ENCODE measurements at places on chromosomes 3 and 15.

- no peak for DNase-seq
Measured at GRCh38 chr15:80007532-80007931, 36.5 kb upstream of the BCL2A1 start.

- no peak for DNase-seq
Measured at GRCh38 chr3:118990823-118991560, 43.7 kb downstream of the IGSF11 start.

DNA sequence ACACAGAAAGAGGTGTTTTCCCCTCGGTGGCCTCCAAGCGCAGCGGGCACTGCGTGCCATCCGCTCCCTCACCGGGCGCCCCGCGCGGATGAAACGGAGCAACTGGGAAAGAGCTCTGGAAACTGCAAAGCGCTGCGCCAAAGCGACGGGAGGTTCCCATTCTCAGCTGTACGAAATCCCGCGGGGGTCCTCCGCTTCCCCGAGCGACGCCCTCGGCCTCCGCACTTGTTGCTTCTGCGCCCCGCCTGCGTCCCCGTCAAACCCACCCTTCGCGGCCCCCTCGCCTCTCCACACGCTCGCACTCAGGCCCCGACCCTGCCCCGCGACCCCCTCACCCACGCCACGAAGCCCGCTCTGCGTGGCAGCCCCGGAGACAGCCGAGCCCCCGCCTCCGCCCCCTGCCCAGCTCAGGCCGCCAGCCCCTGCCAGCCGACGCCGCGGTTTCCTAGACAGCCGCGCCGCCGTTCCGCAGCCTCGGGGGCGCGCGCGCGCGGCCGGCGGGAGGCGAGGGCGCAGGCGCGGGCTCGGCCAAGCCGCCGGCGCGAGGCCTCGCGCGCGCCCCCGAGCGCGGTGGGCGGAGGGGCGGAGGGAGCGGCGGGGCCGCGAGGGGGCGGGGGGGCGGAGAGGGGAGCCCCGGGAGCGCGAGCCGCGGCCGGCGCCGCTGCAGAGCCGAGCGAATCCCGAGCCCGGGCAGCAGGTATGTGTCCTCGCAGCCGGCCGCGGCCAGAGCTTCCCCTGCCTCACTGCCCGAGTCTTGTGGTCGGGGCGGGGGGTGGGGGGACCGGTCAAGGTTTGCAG is at the start of gene TMEM266:
TSS of gene TMEM266 (plus strand) at position 666 of the 798 bp plus-strand sequence. CDS start 74,279 bp downstream, outside the sequence.
- peak; percentile 15 for DNase-seq

DNA sequence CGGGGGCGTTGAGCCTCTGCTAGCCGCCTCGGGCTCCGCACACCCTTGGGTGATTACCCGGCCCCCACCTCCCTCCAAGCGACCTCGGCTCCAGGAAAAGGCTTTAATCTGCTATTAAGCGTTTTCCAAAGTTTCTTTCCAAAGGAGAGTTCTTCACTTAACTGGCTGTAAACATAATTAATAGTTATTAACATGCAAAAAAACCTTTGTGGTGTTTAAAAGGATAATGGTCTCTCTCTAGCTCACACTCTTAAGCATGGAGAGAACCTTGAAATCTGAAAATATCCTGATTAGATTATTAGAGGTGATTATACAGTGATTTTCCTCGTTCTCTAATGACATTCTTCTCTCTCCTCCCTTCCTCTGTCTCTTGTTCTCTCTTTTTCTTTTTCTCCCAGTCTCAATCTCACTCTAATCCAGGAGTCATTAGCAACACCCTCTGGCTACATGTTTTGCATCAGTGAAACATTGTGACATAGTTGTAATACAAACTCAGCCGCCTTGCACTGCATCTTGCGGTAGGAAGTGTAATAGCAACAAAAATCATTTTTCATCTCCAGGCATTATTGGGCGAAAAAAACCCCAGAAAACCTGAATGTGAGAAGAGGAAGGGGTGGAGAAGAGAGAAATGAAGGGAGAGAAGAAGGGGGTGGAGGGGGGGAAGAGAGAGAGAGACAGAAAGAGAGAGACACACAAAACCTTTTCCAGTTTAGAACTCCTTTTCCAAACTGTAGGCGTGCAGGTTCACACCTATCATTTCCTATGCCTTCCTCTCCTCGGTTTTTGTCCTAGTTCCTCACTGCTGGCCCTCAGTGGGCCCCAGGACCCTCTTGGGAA is 24.4 kb downstream of the NR2F2 start:
- peak; percentile 91 for DNase-seq

DNA sequence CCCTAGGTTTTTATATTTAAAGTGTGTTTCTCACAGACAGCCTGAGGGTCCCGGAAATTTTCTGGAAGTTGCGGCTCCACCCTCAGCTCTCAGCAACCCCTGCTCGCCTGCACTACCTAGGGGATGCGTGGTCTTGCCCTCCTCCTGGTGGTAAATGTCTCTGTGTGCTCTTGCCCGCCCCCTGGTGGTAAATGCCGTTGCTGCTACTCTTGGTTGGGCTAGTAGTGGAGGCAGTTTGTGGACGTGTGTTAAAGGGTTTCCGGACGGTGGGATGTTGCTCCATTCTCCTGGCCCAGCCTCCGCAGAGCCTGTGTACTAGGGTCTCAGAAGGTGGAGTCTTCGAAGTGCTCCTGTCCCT is 27.4 kb downstream of the STOML1 start:
- peak; percentile 80 for DNase-seq

GRCh38 chr15:98782801-98783200 is 134.5 kb downstream of the IGF1R start:
- no peak for DNase-seq

DNA sequence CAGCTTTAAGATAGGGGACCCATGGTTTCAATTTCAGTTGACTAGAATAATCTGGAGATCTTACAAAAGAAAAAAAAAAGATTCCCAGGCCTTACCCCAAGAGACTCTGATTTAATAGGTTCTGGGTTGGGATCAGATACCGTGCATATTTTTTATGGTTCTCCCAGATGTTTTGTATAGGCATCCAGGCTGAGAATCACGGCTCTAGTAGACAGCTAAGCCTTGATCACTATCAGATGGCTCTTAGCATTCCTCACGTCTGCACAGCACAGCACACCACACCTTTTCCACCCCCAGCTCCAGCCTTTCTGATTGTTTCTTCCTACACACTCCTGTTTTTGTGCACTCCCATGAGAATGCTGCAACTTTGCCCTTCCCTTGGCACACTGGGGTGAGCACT is 40.8 kb downstream of the TMEM45A start:
- DNase-seq = peak; percentile 59

DNA sequence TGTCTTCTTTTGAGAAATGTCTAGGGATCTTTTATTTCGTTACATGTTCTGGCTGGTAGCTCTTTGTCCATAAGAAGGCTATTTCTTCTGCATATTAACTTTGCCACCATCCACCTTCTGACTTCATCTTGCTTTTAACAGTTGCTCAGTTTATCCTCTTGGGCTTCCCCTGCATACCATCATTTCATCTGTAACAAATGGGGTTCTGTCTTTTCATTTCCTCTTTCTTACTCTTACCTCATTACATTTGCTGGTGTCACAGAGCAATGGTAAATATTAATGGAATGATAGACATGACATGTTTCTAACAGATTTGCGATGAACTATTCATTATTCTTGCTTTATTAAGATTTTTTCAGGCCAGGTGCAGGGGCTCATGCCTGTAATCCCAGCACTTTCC is 62.4 kb downstream of the GASK1A start:
- DNase-seq = no peak

DNA sequence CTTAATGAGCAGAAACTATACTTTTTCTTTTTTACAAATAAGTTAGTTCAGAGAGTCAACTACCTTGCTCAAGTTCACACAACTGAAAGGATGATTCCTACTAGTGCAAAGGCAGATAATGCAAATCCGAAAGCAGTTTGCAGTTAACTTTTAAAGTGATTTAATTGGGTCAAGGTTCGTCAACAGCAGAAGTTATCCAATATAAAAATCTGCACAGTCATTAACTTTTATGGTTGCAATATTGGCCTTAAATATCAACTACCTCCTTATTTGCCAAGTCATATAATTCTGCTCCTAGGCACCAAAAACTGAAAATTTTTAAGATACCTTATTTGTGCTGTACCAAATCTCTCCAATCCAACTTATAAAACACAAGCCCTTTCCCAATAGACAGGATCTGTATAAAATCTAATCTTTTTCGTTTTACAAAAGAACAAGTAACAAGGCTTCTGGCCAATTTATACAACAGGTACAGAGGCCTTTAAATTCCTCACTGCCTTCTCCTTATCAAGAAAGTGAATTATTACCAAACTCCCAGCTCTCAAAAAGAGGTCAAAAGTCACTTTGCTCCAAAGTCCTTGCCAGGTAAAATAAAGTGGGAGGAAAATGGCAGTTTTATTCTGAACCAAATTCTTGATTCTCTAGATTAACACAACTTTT is 416.6 kb upstream of the NECTIN3 start:
- no peak for DNase-seq

DNA sequence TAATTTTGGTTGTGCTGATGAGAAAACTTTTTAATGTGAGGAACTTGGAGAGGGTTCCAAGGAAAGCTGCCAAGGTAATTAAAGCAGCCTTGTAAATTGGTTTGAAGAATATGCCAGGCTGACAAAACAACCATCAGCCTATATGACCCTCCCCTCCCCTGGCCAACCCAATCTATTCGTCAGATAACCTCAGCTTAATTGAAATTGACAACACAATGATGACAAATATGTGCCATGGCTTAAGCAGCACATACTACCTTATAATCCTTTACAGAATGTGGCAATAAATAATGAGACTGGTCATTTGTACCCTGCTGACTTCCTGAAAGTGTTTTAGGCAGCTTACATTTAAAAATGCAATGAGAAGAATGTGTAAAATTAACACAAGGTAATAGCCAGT is 118.2 kb downstream of the EFHB start:
- no peak for DNase-seq

DNA sequence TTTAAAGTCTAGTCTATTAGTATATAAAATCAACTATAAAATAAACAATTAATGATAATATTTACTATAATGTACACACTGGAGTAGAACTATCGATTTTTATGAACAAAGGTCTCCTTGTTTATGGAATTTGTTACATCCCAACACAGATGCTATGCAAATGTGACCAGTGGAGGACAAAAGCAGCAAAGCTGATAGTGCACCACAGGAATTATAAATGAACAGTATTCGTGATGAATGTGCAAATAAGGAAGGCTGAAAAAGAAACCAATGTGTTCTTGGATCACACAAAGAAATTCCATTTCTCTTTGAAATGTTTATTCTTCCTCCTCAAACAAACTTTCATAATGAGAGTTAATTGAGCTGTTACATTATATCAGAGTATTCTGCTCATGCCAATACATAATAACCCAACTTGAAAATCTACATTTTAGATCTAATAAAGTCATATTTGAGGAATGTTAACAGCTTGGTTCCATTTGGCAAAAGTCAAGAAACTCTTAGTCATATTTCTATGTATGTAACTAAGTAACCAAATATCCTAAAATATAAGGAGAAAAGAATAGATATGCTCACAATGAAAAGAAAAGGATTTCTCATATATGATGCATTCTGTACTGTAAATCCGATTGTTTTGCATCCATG is 79.3 kb downstream of the NEK10 start:
- peak; percentile 70 for DNase-seq
